Breast epithelium (tissue), 4 donors: ENCODE measurements at places on chromosomes 7 and 10.
A peak's percentile ranks its signal among the peaks of the same experiment; 100 is the strongest.

- DNase-seq: no peak
Observed at GRCh38 chr10:111739125-111739873, 444.3 kb downstream of the GPAM start.

DNA sequence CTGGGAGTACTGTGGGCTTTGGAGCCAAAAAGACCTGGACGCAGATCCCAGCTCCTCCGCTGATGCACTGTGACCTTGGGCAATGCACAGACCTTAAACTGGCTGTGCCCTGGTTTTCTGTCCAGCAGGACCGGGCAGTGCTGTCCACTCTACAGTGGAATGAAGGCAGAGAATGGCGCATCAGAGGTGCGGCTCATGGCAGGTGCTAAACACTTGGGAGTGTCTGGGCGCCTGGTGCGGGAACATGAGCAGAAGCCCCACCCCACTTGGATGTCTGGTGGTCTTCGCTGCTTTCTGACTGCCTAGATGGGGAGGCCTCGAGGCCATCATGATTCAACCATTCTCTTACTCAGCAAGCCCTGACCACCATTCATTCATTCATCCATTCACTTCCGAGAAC lies 153.7 kb downstream of the GRK5 start:
- no peak for DNase-seq

- DNase-seq: no peak
Observed at GRCh38 chr7:158957510-158957906, 101.2 kb downstream of the DYNC2I1 start.

DNA sequence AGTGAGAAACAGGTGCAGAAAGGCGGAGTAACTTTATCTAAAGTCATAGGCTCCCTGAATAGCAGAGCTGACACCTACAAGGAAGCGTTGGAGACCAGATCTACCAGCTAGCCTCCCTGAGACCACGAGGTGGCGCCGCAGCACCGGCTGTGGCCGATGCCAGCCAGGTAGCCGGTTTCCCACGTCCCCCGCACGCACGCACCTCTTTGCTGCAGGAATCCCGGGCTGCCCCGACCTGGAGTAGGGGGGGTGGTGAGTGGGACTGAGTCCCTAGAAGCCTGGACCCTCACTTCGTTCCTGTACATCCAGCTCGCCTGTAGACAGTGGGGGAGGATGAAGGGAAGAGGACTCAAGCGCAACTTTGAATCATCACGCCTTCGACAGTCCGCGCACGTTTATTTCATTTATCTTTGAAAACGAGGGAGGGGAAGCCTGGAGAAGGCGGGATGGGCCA lies 3.7 kb downstream of the ELOVL3 start:
- DNase-seq: peak; percentile 89

- no peak for DNase-seq
Observed at GRCh38 chr10:103748020-103748419, 107.4 kb downstream of the SH3PXD2A start.

GRCh38 chr7:41047789-41048191 lies 655.1 kb downstream of the INHBA start:
- no peak for DNase-seq

GRCh38 chr7:1325246-1325645 lies 92.6 kb downstream of the UNCX start:
- DNase-seq: no peak

DNA sequence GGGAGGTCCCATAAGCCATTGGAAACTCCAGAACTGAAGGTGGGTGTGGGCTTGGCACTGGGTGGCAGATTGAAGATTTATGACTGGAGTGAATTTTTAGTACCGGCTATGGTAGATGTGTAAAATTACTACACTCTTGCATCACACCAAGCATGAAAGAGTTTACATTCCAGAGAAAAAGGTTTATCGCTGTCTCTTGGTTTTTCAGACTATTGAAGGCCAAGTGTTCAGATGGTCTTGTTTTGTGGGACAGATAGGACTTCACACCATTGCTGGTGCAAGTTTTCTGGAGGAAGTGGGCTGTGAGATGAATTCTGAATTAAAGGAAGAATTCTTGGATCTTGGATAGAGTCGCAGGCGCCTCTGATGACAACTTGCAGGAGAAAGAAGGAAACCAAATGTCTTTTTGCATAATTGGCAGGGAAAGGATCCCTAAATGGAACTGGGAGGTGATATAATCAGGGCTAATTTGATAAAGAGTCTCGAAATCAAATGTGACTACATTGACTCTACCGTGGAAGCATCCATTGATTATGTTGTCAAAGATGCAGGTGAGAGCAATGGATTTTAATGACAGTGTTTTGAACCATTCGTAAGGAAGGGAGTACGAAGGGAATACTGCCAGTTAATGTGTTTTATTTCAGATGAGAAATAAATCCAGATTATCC lies 14.2 kb upstream of the NMT2 start:
- no peak for DNase-seq
